ENCODE measurements at places on chromosomes 3 and 15. TPM values are rescaled to one million over a fixed set of nuclear protein-coding genes. Genes with fewer than 3 reads are reported as not detected.
A peak's percentile ranks its signal among the peaks of the same experiment; 100 is the strongest.

The P2RY13 gene
- total RNA-seq = not detected

The MYRIP gene
- total RNA-seq = 0.49 TPM

The PCLAF gene
- 7.0 TPM for total RNA-seq

The CACNA1D gene
- 208 TPM for total RNA-seq

The AP3B2 gene
- 5.6 TPM for total RNA-seq

The OXTR gene
- 1.0 TPM for total RNA-seq

The STT3B gene
- 103 TPM for total RNA-seq

The DLL4 gene
- total RNA-seq = 257 TPM

GRCh38 chr15:81155375-81156218 is 21.5 kb downstream of the CFAP161 start:
- H3K4me1 ChIP-seq = peaks cover 4% of the 10 kb centered on the region
- H3K27me3 ChIP-seq = peaks cover 7% of the 10 kb centered on the region
- DNase-seq = no peak
- no peak overlapping the region for H3K4me3 ChIP-seq
- peaks cover 13% of the 10 kb centered on the region for H3K36me3 ChIP-seq

DNA sequence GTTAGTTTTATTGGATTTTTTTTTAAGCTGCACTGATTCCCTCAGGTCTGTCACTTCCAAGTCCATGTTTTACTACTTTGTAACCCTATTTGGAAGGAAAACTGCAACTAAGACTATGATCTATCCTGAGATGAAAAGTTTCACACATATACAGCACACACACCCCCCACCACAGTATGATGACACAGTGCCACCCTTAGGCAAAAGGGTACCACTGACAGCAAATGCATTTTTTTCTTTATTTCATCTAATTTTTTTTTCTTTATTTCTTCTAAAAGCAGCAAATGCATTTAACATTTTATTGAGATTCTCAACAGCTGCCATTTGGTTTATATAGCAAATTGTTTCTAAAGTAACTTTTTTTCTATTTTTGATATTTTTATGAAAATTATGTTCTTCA is 21.2 kb downstream of the NGRN start:
- no peak for DNase-seq
- no peak overlapping the region for H3K27ac ChIP-seq
- no peaks in the 10 kb centered on the region for H3K27me3 ChIP-seq
- no peaks in the 10 kb centered on the region for H3K36me3 ChIP-seq

DNA sequence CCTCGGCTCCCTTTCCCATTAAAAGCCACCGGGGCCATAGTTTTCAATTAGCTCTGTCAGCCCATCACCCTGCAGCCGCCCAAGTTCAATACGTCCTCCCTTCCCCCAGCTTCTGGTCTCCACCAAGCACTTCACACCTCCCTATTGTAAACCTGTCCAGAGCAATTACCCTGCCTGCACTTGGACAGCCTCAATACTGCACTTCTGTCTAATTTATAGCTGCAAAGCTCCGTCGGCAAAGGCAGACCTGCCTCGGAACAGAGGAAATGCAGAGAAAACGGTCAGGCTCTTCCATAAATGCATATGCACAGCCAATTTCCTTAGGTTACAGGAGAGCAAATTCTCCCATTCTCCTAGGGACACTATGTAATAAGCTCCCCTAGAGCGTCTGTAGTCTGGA is 21.9 kb downstream of the LRIG1 start:
- no peak overlapping the region for H3K4me3 ChIP-seq
- H3K27me3 ChIP-seq = no peaks in the 10 kb centered on the region
- peaks cover 3% of the 10 kb centered on the region for H3K36me3 ChIP-seq
- peaks cover 48% of the 10 kb centered on the region for H3K4me1 ChIP-seq
- DNase-seq = no peak

- no peak overlapping the region for H3K4me3 ChIP-seq
- no peak overlapping the region for H3K27ac ChIP-seq
- no peaks in the 10 kb centered on the region for H3K4me1 ChIP-seq
- no peak for DNase-seq
- H3K36me3 ChIP-seq = no peaks in the 10 kb centered on the region
Observed at GRCh38 chr3:27511724-27512422, 27.7 kb upstream of the SLC4A7 start.

GRCh38 chr3:162142511-162142910 is 645.9 kb downstream of the OTOL1 start:
- no peak overlapping the region for H3K27ac ChIP-seq
- H3K4me1 ChIP-seq = no peaks in the 10 kb centered on the region
- no peaks in the 10 kb centered on the region for H3K36me3 ChIP-seq
- DNase-seq = no peak

DNA sequence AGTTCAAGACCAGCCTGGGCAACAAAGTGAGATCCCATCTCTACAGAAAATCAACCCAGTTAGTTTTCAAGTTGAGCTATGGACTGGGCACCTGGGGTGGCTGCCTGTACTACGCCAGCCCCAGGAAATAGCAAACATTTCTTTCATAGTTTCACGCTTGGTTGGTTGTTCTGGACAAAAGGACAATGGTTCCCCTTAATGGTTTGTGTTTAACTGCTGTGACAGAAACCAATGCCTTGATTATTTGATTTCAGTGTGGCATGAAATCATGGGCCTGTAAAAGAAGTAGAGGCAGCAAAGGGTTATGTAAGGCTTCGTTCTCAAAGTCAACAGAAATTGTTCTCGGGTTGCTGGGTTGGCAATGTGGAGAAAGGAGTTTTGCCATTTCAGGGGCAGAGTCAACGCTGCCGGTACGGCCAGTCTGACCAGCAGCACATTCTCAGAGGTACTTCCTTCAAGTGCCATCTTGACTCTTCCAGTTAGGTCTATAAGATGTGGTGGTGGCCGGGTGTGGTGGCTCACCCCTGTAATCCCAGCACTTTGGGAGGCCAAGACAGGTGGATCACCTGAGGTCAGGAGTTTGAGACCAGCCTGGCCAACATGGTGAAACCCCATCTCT is 12.7 kb downstream of the LCMT2 start:
- no peaks in the 10 kb centered on the region for H3K36me3 ChIP-seq
- no peak overlapping the region for H3K4me3 ChIP-seq
- no peak for DNase-seq
- H3K27me3 ChIP-seq = peaks cover 4% of the 10 kb centered on the region
- no peak overlapping the region for H3K27ac ChIP-seq

GRCh38 chr15:27899583-27900285 is 199.4 kb downstream of the OCA2 start:
- no peak overlapping the region for H3K4me3 ChIP-seq
- no peaks in the 10 kb centered on the region for H3K4me1 ChIP-seq
- H3K27me3 ChIP-seq = no peaks in the 10 kb centered on the region

DNA sequence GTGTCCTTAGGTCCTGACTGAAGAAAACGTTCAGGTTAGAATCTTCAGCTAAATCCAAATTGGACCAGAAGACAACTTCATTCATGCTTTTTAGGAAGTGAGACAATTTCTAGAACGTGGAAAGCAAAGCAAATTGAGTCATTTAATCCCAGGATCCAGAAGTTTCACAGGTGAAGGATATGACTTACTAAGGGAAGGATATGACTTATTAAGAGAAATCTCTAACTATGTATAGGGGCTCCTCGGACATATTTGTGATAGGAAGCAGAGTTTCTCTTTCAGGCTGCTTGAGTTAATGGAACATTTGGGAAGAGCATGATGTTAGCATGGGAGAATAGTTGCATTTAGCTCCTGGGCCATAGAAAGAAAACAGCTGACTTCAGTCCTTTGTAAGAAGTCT is 16.1 kb upstream of the PLOD2 start:
- no peaks in the 10 kb centered on the region for H3K27me3 ChIP-seq
- H3K27ac ChIP-seq = no peak overlapping the region
- DNase-seq = no peak
- H3K4me3 ChIP-seq = no peak overlapping the region
- H3K36me3 ChIP-seq = no peaks in the 10 kb centered on the region

DNA sequence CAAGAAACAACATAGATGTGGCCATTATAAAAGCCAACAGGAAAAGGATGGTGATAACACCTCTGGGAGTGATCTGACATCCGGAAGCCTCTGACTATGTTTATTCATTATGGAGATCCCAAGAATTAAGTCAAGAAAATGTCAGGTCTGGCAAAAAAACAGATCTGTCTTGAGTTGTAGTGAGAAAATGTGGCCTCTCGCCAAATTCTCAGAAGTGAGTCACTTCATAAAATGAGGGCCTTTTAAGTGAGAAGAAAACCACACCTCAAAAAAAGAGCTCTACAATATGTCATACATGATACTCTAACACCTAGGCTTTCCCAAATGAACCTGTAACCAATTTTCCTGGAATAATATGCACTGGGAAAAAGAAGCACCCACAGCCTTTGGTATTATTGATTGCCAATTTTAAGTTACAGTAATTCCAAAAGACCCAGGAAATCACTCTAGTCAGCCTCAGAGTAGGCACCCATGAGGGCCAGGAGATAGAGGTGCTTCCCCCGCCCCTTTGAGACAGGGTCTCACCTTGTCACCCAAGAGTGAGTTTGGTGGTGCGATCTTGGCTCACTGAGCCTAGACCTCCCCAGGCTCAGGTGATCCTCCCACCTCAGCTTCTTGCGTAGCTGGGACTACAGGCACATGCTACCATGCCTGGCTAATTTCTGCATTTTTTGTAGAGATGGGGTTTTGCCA is 38.0 kb downstream of the CCR3 start:
- no peak for DNase-seq
- H3K36me3 ChIP-seq = no peaks in the 10 kb centered on the region
- H3K27me3 ChIP-seq = no peaks in the 10 kb centered on the region
- peaks cover under 1% of the 10 kb centered on the region for H3K4me1 ChIP-seq

DNA sequence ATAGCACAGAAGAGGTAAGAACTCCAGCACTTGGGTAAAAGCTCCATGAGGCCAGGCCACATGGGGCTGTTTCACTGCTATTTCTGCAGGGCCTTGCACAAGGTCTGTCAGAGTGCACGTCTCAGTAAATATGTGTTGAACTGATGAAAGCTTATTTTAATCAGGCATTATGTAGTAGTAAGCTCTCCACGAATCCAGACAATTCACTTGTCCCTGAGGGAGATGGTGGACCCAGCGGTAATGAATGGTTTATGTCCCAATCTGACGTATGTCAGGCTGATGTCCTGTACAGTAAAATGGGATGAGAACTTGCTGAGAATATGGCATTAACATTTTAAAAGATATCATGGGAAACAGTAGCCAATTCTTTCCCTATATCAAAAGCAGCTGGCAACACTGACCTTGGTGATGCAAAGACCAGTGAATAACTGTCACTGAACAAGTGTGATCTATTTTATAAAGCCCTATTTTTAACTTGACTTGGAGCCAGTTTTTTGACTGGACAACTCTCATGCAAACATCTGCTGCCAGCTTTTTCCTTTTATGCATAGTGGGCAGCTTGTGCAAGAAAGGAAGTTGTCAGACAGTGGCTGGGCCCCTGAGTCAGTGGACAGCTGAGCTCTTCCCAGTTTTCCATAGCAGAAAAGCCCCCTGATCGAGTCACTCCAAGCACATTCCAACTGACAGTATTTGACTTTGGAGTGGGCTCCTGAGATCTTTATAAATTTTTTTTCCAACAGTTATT is 519.8 kb upstream of the MDFIC2 start:
- no peak overlapping the region for H3K27ac ChIP-seq
- DNase-seq = no peak
- H3K36me3 ChIP-seq = no peaks in the 10 kb centered on the region
- no peak overlapping the region for H3K4me3 ChIP-seq
- peaks cover 5% of the 10 kb centered on the region for H3K4me1 ChIP-seq

GRCh38 chr3:73766599-73767381 is 142.0 kb upstream of the PDZRN3 start:
- no peak overlapping the region for H3K27ac ChIP-seq
- no peaks in the 10 kb centered on the region for H3K27me3 ChIP-seq
- no peak overlapping the region for H3K4me3 ChIP-seq
- no peaks in the 10 kb centered on the region for H3K36me3 ChIP-seq

DNA sequence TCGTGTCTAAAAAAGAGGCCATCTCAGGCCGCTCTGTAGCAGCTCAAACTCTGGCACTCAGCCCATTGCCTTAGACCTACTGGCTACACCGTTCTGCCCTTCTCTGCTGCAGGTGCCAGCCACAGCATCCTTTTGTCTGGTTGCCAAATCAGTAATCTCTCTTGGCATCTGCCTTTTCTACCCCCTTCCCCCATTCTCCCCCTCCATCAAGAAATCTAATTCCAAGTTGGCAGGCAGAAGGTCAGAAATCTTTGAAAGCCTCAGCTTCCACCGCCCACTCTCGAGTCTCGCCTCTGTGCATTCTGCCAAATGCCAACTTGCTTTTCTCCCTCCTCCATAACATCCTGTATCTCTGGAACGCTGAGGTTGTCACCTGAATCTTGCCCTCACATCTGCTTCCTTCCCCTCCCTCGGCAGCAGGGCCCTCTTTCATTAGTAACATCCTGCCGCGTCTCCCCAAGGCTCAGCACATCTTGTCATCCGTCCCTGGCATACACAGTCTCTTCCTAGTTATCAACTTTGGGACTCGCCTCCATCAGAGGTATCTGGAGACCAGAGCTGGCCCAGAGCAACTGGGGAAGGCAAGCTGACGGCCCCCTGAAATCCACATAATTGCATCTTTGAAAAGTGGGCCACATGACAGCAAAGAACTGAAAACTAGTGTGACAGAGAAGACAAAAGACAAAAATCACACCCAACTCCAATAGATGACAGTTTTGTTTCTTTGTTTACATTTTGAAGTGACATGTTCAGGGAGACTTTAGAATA is 312.0 kb upstream of the CCDC54 start:
- H3K27ac ChIP-seq = peak overlapping the region; percentile 91
- H3K4me3 ChIP-seq = peak overlapping the region; percentile 53
- peaks cover 3% of the 10 kb centered on the region for H3K27me3 ChIP-seq
- peaks cover 29% of the 10 kb centered on the region for H3K4me1 ChIP-seq
- DNase-seq = peak; percentile 15

- H3K4me1 ChIP-seq = peaks cover 19% of the 10 kb centered on the region
- H3K36me3 ChIP-seq = peaks cover 16% of the 10 kb centered on the region
- H3K27me3 ChIP-seq = no peaks in the 10 kb centered on the region
- H3K4me3 ChIP-seq = no peak overlapping the region
Observed at GRCh38 chr15:68285259-68285980, 7.9 kb downstream of the FEM1B start.

- no peaks in the 10 kb centered on the region for H3K36me3 ChIP-seq
- H3K4me1 ChIP-seq = no peaks in the 10 kb centered on the region
- no peak for DNase-seq
Observed at GRCh38 chr15:98592136-98592535, 56.2 kb upstream of the IGF1R start.

DNA sequence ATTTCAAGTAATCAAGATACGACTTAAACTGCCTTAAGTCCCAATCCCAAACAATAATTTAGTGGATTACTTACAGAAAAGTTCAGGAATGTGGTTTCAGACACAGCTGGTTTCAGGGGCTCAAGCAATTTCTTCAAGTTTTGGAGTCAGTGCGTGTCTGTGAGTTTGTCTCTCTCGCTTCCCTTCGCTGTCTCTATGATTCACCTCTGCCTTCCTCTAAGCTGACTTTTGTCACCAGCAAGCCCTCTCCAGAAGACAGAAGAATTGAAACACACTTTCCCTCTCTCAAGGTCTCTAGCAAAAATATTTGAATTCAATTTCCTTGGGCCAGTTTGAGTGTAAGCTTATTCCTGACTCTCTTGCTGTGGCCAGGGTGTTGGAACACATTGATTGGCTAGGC is 392.4 kb downstream of the EDEM1 start:
- peaks cover 2% of the 10 kb centered on the region for H3K27me3 ChIP-seq
- H3K4me3 ChIP-seq = no peak overlapping the region
- H3K36me3 ChIP-seq = peaks cover 4% of the 10 kb centered on the region
- H3K4me1 ChIP-seq = peaks cover 5% of the 10 kb centered on the region

- no peaks in the 10 kb centered on the region for H3K36me3 ChIP-seq
- H3K27me3 ChIP-seq = peaks cover 3% of the 10 kb centered on the region
- H3K4me1 ChIP-seq = no peaks in the 10 kb centered on the region
- DNase-seq = no peak
- H3K4me3 ChIP-seq = no peak overlapping the region
- no peak overlapping the region for H3K27ac ChIP-seq
Observed at GRCh38 chr3:128311441-128311844, 155.2 kb downstream of the DNAJB8 start.
